ENCODE measurements at places on chromosomes 2 and 18.

GRCh38 chr18:10062302-10063300, 148.8 kb downstream of the VAPA start:
- no peak for DNase-seq

GRCh38 chr2:201859949-201860348, 53.6 kb downstream of the CDK15 start:
- DNase-seq: no peak

DNA sequence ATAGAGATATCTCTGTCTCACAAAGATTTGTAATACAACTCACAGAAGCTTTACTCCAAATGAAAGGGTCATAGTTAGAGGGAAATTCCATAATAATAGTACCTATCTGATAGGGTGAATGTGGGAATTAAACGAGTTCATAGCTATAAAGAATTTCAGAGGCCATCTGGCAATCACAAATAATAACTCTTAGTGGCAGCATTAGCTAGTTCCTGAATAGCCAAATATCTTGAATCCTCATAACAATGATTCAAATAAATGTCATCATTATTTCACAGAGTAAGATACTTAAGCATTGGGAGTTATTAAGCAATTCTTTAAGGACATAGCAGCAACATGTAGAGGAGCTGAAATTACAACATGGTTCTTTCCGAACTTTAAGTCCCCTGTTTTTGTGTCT, 1265.0 kb upstream of the PIK3C3 start:
- no peak for DNase-seq

- DNase-seq: no peak
Observed at GRCh38 chr2:50374711-50375110, 657.2 kb downstream of the NRXN1 start.

DNA sequence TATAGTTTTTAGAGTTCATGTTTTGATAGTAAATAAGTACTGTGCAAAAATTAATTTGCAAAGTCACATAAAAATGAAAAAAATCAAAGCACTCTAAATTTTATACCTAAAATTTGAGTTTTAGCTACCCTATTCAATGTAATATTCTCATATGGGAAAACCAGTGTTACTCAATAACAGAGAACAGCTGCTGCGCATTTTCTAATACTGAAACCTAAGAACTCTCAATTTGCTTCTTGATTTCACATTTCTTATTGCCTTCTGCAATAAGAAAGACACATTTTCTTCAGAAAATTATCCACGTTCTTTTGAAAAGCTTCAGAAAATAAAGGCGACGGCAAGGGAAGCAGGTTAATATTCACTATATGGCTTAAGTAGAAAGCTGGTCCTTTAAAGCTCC, 199.1 kb upstream of the CCDC150 start:
- no peak for DNase-seq

DNA sequence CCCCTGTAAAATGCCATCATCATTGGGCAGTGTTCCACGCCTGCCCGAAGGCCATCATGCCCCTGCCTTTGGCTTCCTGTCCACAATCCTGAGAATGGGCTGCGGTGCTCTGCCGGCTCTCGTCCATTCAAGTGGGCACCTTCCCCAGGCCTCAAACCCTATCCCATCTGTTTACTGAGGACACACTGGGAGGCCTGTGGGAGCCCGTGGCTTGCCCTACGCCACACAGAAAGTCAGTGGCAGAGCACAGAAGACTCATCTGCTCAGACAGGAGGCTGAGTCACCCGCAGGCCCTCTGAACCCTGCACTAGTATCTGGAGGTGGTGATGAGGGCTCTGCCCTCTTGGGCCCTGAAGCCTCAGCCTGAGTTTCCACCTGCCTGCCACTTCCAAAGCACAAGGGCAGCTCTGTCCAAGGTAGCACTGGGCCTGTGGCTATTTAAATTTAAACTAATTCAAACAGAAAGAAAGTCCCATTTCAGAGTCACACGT, 19.1 kb upstream of the ANKRD53 start:
- no peak for DNase-seq

DNA sequence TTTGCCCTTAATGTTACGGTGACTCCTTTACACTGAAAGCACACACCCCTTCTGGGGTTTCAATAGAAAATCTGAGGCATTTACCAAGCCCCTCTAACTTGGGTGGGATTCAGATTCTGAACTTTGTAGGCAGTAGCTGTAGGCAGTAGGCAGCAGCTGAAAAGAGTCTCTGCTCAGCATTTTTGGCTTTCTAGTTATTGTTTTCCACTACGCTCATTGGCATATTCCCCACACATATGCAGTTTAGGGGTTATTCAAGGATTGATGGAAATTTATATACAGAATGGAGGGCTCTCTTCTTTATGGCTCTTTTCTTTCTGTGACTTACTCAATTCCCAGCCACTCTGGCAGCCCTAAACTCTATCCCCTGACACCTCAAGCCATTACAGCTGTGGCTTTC, 232.7 kb upstream of the REV1 start:
- DNase-seq: no peak

DNA sequence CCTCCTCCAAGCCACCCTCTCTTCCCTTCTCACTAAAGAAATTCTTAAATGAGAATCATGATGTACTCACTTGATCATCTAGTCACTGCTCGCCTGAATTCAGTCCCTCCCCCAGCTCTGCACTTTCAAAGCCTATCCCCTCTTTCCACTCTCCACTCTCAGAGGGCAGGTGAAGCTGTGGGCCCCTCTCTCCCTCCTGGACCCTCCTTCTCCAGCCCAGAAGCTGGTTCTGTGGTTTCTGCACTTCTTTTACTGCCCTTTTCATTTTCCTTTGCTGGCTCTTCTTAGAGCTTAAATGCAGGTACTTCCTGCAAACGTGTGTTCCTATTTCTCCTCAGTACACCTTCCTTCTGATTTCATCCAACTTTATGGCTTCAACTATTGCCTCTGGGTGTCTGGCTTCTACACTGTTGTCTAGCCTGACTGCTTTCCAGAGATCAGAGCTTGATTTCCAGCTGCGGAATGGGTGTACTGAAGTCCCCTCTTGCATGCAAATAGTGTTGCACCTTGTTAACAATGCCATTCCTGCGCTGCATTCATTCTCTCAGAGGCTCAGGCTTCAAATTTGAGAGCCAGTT, 15.3 kb upstream of the TXNDC2 start:
- no peak for DNase-seq

DNA sequence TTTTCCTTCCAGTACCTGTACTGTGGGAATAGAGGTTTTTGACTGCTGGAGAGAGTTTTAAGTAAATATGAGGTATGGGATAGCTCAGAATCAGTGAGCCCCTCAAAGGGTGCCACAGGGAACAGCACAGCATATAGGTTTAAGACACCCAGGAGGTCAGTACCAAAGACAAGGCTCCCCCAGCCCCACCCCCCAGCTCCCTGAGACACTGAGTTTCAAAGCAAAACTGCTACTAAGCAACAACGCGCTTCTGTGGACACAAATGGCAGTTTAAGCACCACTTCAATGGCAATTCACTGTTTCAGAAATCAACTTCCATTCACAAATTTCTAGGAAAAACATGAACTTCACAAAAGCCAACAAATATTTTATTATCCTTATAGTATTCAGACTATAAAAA, 15.2 kb downstream of the E2F6 start:
- no peak for DNase-seq

DNA sequence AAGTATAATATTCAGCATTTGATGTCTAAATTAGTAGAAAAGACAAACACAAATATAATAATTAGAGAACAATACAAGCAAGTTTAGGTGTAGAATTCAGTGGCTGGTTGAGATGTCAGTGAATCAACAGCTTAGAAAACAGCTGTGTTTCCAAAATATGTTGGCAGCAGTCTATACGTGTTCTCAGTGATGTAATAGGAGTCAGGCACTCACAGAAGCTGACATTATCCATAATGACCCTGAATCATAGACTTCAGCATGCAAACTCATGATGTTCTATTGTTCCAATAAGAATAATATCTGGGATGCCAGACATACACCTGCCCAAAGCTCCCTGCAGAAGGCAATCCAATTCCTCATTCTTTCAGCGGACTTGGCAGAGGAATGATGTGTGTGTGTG, 164.7 kb downstream of the SLC8A1 start:
- no peak for DNase-seq

GRCh38 chr18:25019086-25019860, 332.7 kb downstream of the ZNF521 start:
- no peak for DNase-seq

GRCh38 chr2:12287220-12287751, 429.4 kb upstream of the TRIB2 start:
- no peak for DNase-seq

- DNase-seq: no peak
Observed at GRCh38 chr2:15788455-15788829, 151.9 kb upstream of the MYCN start.

- DNase-seq: peak; percentile 2
Observed at GRCh38 chr2:182763311-182763912, 47.4 kb downstream of the DNAJC10 start.

GRCh38 chr2:178105566-178105965, 6.7 kb upstream of the RBM45 start:
- DNase-seq: no peak

DNA sequence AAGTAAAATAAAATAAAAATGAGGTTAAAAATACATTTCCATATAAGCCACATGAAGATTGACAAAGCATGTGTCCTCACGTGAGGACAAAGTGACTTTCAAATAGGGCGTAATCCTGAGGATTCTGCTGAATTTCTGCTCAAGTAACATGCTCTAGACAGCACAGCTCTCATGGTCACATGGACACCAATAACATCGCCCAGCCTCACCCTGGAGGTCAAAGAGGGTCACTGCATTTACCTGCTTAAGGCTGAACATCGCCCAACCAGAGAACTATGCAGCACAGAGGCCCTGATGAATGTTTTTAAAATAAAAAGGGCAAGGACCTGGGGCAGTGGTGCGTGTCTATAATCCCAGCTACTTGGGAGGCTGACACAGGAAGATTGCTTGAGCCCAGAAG, 30.2 kb downstream of the TGFBRAP1 start:
- DNase-seq: no peak

DNA sequence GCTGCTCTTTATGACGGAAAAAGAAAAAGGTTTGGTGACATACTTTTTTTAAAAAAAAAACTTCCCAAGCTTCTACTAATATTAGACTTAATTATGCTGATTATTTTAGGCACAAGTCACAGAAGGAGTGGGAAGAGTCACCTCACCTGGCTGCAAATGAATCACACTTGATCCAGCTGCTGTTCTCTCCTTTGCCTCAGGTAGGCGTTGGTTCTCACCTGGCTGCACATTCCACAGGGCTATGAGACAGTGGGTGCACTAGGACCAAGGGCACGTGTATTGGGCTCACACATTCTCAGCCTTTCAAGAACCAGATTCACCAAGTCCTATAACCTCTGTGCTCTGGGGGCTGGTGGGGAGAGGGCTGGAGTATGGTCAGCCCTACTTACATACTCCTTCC, 93.3 kb downstream of the TGFA start:
- DNase-seq: no peak

- no peak for DNase-seq
Observed at GRCh38 chr18:48138660-48139430, 208.4 kb upstream of the SMAD2 start.

DNA sequence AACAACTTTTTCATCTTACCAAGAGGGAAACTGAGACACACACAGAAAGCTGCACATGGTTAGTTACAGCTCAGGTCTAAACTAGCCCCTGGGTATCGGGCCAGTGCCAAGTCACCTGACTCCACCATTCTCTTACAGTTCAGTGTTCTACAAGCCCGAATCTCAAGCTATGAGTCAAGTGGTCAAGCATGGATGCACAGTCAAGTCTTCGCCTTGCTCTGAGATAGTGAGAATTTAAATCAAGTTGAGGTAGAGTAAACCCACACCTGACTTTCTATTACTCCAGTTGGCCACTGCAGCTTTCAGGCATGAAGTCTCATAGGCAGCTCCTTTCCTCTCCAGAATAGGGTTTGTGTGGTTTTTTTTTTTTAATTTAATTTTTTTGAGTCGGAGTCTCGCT, 34.5 kb upstream of the ARL5A start:
- no peak for DNase-seq

DNA sequence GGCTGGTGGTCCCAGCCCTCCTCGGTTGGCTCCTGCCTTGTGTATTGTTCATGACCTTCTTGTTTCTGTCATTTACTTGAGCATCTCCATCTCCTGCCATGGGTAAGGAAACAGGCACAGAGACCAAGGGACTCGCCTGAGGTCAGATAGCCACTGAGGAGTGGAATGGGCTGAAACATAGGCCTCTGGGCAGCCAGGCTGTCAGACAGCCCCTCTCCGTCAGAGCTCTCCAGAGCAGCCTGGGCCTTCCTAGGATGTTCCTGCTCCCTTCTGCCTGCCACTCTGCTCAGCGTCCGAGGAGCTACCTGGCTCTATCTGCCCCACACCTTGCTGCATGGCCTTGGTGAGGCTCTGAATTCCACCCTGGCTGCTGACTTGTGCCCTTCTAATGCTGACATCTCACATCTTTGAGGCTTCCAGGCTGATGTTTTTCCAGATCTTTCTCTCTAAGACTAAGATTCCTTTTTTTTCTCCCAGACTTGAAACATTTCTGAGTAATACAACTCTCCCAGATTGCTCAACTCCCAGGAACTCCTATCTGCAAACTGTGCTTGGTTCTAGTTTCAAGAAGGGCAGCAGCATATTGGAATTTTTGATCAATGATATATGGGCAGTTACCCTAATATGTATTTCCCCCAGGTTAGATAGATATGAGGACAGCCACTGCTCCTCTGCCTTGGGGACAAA, 67.7 kb downstream of the MCFD2 start:
- no peak for DNase-seq

- DNase-seq: no peak
Observed at GRCh38 chr2:46939626-46940359, 24.2 kb upstream of the MCFD2 start.

DNA sequence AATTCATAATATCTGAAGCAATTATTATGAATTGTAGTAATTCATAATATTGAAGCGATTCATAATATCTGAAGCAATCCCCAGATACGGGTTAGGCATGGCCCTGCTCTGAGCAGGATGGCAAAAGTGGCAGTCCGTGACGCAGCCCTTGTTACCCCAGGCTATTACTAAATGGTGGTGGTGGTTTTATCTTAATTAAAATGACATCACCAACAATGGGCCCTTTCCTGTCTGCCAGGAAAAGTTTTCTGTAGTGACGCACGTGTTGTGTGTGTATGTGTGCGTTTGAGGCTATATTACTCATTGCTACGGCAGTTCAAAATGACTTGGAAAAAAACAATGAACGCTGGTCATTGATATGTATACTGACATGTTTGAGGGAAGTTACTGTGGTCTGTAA, 10.6 kb upstream of the MOCOS start:
- no peak for DNase-seq

GRCh38 chr2:177589186-177589585, 196.6 kb downstream of the AGPS start:
- DNase-seq: no peak
